Nucleus accumbens (tissue), 56 donors: ENCODE measurements at places on chromosomes 13 and 19.

DNA sequence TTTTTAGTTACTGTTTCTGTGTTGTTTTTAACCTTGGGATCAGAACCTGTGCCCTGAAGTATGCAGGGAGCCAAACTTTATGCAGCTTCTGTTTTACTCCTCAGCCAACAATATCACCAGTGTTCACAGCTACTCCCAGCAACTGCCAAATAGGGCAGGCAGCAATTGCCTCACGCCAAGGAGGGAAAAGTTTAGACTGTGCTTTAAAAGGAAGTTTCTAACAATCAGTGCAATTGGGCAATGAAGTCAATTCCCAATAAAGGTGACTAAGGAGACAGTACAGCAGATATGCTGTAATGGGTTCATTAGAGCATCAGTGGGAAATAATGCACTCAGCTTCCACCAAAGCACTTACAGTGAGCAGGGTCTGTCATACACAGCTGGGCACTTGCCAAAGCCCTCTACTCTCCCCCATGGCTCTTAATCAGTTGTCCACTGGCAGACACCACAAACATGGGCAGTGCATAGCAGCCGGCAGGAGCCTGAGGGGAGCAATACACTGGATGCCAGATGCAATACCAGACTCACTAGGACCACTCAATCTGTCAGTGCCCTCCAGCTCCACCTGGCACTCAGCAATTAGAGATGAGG lies 19.3 kb downstream of the ENOX1 start:
- no peak for DNase-seq

GRCh38 chr19:17292301-17293074 lies 10.7 kb downstream of the ABHD8 start:
- DNase-seq: peak; percentile 11

- no peak for DNase-seq
These were observed 17.7 kb downstream of the SIAH3 start for GRCh38 chr13:45833663-45834375.

DNA sequence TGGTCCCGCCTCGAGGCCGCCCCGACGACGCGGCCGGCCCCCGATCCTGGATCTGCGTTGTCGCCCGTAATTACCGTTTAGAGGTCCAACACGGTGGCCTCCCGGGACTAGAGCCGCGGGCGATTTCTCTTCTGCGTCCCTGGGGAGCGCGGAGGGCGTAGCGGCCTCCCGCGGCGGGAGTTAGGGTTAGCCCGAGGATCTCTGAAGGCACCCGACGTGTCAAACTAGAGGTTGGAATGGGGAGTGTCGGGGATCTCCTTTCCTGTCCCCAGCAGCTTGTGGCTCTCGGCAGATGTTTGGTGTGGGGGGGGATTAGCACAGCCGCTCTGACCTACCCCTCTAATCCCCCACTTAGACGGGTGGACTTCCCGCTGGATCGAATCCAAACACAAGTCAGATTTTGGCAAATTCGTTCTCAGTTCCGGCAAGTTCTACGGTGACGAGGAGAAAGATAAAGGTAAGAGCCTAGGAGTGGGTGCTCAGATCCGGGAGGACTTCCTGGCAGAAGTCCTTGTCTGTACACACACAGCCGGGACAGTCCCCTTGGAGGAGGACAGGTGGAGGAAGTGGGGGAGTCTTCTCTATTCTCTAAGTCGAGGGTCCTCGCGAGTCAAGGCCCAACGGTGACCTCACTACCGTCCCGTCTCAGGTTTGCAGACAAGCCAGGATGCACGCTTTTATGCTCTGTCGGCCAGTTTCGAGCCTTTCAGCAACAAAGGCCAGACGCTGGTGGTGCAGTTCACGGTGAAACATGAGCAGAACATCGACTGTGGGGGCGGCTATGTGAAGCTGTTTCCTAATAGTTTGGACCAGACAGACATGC lies 581 bp downstream of the CALR start:
- DNase-seq: no peak

- DNase-seq: no peak
These were observed 49.8 kb downstream of the KATNAL1 start for GRCh38 chr13:30257468-30258099.

- no peak for DNase-seq
These were observed 158.7 kb downstream of the IRS2 start for GRCh38 chr13:109627649-109628048.

- DNase-seq: no peak
These were observed 71.8 kb downstream of the CAB39L start for GRCh38 chr13:49371943-49372613.

DNA sequence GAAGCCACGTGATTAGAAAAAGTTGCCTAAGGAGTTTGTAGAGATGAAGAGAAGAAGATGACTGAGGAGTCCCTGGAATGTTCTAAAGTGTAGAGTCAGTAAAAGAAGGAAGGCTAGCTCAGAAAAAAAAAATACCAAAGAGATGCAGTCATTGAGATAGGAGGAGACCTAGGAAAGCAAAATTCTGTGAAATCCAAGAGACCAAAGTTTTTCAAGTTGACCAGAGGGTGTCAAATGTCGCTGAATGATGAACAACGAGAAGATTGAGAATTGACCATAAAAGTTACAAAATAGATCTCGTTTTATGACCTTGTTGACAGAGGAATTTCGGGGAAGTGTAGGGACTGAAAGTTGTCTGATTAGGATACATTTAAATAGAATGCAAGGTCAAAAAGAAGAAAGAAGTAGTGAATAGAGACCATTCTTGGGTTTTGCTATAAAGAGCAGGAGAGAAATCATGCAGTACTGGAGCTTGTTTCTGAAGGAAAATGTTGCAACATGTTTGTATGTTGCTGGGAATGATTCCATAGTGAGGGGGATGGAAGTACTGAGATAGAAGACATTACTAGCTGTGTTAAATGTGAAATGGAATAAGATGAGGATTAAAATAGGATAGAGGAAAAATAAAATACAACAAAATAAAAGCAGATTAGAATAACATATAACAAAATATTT lies 30.2 kb upstream of the HTR2A start:
- DNase-seq: no peak

- no peak for DNase-seq
These were observed 4.0 kb downstream of the ERF start for GRCh38 chr19:42250666-42251531.

- DNase-seq: no peak
These were observed 303.6 kb downstream of the GPC5 start for GRCh38 chr13:91701975-91702374.

GRCh38 chr13:33642374-33643065 lies 175.4 kb upstream of the RFC3 start:
- DNase-seq: no peak
